ENCODE measurements at places on chromosomes 2 and 18.

- H3K4me3 ChIP-seq = peak overlapping the region; percentile 18
- peak; percentile 36 for DNase-seq
- peaks cover 100% of the 10 kb centered on the region for H3K27me3 ChIP-seq
- no peaks in the 10 kb centered on the region for H3K36me3 ChIP-seq
Measured at GRCh38 chr2:118857677-118858484, 10.4 kb upstream of the EN1 start.

DNA sequence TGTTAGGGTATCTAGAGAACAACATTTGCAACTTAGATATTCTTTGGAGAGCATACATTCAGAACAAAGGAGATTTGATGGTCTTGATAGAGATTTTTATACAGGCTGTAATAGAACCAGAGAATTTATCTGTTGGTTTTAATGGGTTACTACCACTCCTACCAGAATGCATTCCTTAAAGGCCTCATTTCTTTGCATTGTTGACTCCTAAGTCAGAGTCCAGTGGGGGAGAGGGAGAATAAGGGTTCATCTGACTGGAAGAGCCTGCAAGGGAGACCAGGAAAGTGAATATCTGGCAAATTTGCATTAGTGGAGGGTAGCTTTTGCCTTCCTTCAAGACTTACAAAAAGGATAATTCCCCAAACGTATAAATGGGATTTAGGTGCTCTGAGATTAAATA lies 29.7 kb downstream of the AGPS start:
- H3K27ac ChIP-seq = no peak overlapping the region
- no peak overlapping the region for H3K4me3 ChIP-seq
- H3K27me3 ChIP-seq = no peaks in the 10 kb centered on the region
- no peak for DNase-seq
- H3K36me3 ChIP-seq = peaks cover 34% of the 10 kb centered on the region

GRCh38 chr2:34912084-34912483 lies 1313.0 kb upstream of the FAM98A start:
- no peak overlapping the region for H3K4me3 ChIP-seq
- H3K36me3 ChIP-seq = no peaks in the 10 kb centered on the region
- no peaks in the 10 kb centered on the region for H3K27me3 ChIP-seq

DNA sequence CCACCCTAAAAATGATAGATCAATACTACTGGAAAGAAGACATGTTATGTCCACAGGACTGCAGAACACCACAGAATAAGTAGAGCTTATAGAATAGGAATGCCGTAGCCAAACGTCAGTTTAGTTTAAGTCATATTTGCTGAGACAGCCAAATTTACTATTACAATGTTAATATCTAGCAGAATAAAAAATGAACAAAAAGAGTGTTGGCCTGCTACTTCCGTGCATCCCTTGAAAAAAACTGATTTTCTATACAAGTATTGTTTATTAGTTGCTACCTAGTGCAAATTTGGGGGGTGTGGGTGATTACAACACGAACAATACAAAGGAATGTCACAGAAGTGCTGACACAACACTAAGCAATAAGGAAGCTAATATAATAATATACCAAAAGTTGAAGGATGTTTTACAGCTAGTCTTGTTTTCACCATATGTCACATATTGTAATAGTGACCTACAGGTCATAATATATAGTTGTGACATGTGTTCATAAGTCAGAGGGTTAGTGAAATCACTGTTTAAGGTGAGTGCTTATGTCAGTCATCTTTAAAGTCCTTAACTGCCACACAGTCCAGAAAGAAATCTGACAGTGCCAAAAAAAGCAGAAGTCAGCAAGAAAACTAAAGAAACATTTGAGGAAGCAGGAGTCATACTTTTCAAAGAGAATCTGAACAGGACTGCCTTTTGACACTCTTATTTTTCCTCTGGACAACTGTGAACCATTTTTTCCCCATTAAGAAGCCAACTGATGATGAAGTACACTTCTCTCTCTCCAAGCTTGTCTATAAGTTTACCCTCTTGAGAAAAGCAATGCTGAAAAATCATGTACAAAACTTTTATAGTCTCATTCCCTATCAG lies 376.4 kb downstream of the ZEB2 start:
- no peak for DNase-seq
- no peak overlapping the region for H3K4me3 ChIP-seq
- H3K27me3 ChIP-seq = peaks cover 16% of the 10 kb centered on the region
- no peaks in the 10 kb centered on the region for H3K4me1 ChIP-seq
- peaks cover 3% of the 10 kb centered on the region for H3K36me3 ChIP-seq

- H3K27me3 ChIP-seq = peaks cover 7% of the 10 kb centered on the region
- no peak overlapping the region for H3K4me3 ChIP-seq
- no peaks in the 10 kb centered on the region for H3K4me1 ChIP-seq
- H3K36me3 ChIP-seq = no peaks in the 10 kb centered on the region
- H3K27ac ChIP-seq = no peak overlapping the region
- DNase-seq = no peak
Measured at GRCh38 chr18:35507623-35508022, 9.9 kb upstream of the INO80C start.

DNA sequence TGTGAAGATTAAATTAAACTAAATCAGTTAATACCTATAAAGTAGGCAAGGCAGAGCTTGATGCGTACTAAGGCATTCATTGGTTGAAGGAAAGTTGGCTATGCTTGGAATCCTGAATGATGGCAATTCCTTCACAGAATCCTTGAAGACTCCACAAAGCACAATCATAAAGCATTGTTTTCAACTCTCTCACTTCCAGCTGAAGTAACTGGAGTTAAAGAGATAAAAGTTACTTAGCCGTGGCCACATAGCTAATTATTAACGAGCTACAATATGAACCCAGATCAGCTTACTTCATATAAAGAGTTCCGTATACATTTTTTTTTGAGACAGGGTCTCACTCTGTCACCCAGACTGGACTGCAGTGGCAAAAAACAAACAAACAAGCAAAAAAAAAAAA lies 483.9 kb upstream of the DDX18 start:
- H3K27me3 ChIP-seq = no peaks in the 10 kb centered on the region
- H3K36me3 ChIP-seq = no peaks in the 10 kb centered on the region
- no peaks in the 10 kb centered on the region for H3K4me1 ChIP-seq
- no peak overlapping the region for H3K27ac ChIP-seq
- DNase-seq = no peak

GRCh38 chr2:27074738-27075565 lies 3.5 kb upstream of the EMILIN1 start:
- H3K4me3 ChIP-seq = peak overlapping the region; percentile 68
- peaks cover 21% of the 10 kb centered on the region for H3K27me3 ChIP-seq
- H3K27ac ChIP-seq = no peak overlapping the region
- no peak for DNase-seq
- H3K36me3 ChIP-seq = peaks cover 5% of the 10 kb centered on the region

- H3K27me3 ChIP-seq = no peaks in the 10 kb centered on the region
- no peak overlapping the region for H3K4me3 ChIP-seq
- DNase-seq = no peak
- H3K36me3 ChIP-seq = peaks cover 4% of the 10 kb centered on the region
- peaks cover 41% of the 10 kb centered on the region for H3K4me1 ChIP-seq
Measured at GRCh38 chr2:20612925-20613916, 37.7 kb downstream of the HS1BP3 start.

GRCh38 chr2:69387770-69388481 lies 899 bp upstream of the GFPT1 start:
- DNase-seq = no peak
- H3K27ac ChIP-seq = peak overlapping the region; percentile 97
- peaks cover 35% of the 10 kb centered on the region for H3K4me1 ChIP-seq
- H3K4me3 ChIP-seq = peak overlapping the region; percentile 96

GRCh38 chr2:180046776-180047175 lies 39.7 kb upstream of the CWC22 start:
- no peak overlapping the region for H3K4me3 ChIP-seq
- no peaks in the 10 kb centered on the region for H3K36me3 ChIP-seq
- DNase-seq = no peak
- H3K27me3 ChIP-seq = no peaks in the 10 kb centered on the region

- no peak overlapping the region for H3K4me3 ChIP-seq
- peaks cover 10% of the 10 kb centered on the region for H3K4me1 ChIP-seq
- peaks cover 3% of the 10 kb centered on the region for H3K36me3 ChIP-seq
- no peak overlapping the region for H3K27ac ChIP-seq
Measured at GRCh38 chr2:212894026-212894425, 257.4 kb downstream of the IKZF2 start.

DNA sequence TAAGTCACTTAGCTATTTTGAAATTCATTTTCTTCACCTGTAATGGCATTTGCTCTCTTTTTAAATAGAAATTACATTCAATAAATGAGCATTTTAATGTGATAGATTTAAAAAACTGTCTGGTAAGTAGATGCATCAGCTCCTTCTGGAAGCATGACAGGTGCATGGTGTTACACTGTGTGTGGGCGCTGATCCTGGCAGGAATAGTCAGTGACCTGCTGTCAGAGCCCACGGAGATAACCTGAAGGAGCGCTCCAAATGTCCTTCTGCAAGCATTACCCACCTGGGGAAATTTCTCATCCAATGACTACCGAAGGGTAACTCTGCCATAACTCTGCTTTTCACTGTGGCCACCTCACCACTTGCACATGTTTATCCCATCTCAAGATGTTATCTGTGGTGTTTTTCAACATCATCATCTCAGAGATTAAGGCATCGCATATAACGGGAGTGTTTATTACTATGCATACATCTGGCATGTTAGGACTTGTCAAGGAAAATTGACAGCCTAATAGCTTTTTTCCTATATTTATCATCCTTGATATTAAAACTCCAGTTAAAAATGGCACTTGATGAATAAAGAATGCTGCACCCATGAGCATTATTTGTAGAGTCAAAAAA lies 637.3 kb downstream of the ERBB4 start:
- peaks cover 8% of the 10 kb centered on the region for H3K4me1 ChIP-seq
- no peak for DNase-seq
- H3K27me3 ChIP-seq = no peaks in the 10 kb centered on the region
- no peaks in the 10 kb centered on the region for H3K36me3 ChIP-seq

DNA sequence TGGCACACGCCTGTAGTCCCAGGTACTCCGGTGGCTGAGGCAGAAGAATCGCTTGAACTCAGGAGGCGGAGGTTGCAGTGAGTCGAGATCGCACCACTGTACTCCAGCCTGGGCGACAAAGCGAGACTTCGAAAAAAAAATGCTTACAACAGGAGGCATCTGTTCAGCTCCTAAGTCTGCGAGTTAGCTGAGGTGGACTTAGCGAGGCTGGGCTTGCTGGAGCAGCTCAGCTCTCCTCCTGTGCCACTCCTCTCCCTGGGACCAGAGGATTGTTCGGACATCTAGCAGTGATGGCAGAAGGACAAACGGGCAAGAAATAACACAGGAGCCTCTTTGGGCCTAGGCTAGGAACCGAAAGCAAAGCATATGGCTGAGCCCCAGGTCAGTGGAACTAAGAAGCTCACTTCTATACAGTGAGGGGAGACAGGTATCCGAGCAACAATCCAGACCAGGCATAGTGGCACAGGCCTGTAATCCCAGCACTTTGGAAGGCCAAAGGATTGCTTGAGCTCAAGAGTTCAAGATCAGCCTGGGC lies 260.1 kb downstream of the GLI2 start:
- no peak overlapping the region for H3K27ac ChIP-seq
- peaks cover 6% of the 10 kb centered on the region for H3K27me3 ChIP-seq
- DNase-seq = no peak
- no peaks in the 10 kb centered on the region for H3K4me1 ChIP-seq

DNA sequence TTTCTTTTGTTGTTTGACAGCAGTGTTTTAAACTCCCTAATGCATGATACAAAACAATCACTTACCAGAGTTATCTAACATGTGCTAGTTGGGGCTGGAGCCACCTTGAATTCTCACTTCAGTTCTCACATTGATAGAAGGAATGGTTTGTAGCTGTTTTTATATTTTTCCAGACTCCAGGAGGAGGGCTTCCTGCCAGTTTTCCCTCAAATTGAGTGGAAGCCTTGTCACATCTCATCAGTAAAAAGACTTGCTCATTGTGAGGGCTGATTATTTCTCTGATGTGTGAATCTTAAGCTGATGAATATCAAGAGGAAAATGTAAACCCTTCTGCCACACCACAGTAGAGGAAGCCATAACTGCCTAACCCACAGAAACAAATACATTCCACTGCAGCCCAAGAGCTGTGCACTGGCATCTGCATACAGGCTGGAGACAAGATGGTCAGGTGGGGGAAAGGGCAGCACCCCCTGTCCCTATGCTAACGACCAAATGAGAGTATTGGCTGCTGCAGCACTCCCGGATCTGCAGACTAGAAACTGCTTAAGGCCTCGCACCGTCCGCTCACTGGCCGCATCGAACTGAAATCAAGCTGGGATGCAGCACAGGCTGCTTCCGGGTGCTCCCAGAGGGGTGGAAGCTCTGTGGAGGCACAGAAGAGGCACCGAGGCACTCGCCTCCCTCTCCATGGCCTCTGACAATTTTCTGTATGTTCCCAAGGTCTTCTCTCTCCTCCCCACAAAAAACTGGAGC lies 73.7 kb upstream of the TPO start:
- no peak overlapping the region for H3K27ac ChIP-seq
- no peak for DNase-seq
- peaks cover 8% of the 10 kb centered on the region for H3K27me3 ChIP-seq
- no peaks in the 10 kb centered on the region for H3K36me3 ChIP-seq
- no peaks in the 10 kb centered on the region for H3K4me1 ChIP-seq
- H3K4me3 ChIP-seq = no peak overlapping the region

- no peak overlapping the region for H3K27ac ChIP-seq
- DNase-seq = no peak
- H3K4me1 ChIP-seq = no peaks in the 10 kb centered on the region
- H3K36me3 ChIP-seq = no peaks in the 10 kb centered on the region
- H3K27me3 ChIP-seq = no peaks in the 10 kb centered on the region
Measured at GRCh38 chr2:223180463-223180862, 128.5 kb downstream of the KCNE4 start.

- H3K36me3 ChIP-seq = peaks cover 27% of the 10 kb centered on the region
- DNase-seq = no peak
- H3K27ac ChIP-seq = no peak overlapping the region
- no peaks in the 10 kb centered on the region for H3K27me3 ChIP-seq
- peaks cover 15% of the 10 kb centered on the region for H3K4me1 ChIP-seq
Measured at GRCh38 chr2:46643493-46643892, 164.1 kb downstream of the TMEM247 start.

DNA sequence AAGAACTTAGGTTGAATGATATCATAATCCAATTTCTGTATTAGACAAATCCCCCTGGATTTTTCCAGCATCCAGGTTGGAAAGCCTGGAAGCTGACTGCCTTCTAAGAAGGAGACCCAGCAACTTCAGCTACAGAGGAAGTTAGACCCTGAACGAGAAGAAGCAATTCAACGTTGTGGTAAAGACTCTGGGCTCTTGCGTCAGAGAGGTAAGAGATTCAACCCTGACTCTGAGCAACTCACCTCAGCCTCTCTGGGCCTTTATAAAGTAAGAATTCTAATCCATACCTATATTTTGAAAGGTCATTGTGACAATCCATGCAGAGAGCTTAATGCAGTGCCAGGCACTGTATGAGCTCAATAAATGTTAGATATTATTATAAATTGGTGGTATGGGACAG lies 9.7 kb downstream of the E2F6 start:
- DNase-seq = no peak
- no peak overlapping the region for H3K4me3 ChIP-seq
- H3K27me3 ChIP-seq = no peaks in the 10 kb centered on the region
- H3K27ac ChIP-seq = no peak overlapping the region
- peaks cover 28% of the 10 kb centered on the region for H3K4me1 ChIP-seq

DNA sequence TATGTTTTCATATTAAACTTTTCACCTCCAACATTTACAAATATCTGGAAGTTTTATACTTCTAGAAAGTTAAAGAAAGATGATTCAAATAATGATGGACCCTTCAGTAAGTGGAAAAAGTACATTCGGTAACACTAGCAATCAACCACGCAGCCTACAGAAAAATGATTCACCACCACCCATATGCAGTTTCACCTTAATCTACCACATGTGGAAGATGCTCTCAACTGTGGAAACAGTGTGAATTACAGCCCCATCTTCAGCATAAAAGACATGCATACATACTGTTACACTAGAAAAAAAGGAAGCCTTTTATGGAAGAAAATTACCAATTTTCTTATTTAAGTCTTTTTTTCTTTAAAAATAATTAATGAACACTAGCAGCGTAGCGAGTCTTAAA lies 1.1 kb downstream of the SLC38A11 start:
- no peak for DNase-seq
- no peaks in the 10 kb centered on the region for H3K36me3 ChIP-seq
- no peak overlapping the region for H3K4me3 ChIP-seq
- no peaks in the 10 kb centered on the region for H3K4me1 ChIP-seq
